ENCODE measurements at places on chromosomes 3 and 15. TPM values are rescaled to one million over a fixed set of nuclear protein-coding genes. Genes with fewer than 3 reads are reported as not detected.

DNA sequence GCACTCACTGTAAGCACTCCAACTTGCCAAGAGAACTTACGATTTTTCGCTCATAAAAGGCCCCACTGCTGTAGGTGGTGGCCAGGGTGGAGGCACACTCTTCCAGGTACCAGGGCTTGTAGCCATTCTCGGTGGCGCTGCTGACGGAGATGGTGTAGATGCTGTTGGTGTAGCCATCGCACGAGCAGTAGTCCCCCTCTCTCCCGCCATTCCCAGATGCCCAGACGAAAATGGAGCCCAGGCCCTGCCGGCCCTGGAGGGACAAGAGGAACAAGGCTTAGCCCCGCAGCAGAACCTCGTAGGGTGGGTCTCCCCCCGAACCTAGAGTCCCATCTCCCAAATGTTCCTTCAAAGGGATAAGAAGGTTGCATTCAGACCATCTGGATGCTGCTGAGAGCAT lies 96.3 kb downstream of the PCSK6 start:
- no peak overlapping the region for H3K27ac ChIP-seq
- DNase-seq: peak; percentile 37
- H3K27me3 ChIP-seq: no peaks in the 10 kb centered on the region
- H3K4me1 ChIP-seq: no peaks in the 10 kb centered on the region

DNA sequence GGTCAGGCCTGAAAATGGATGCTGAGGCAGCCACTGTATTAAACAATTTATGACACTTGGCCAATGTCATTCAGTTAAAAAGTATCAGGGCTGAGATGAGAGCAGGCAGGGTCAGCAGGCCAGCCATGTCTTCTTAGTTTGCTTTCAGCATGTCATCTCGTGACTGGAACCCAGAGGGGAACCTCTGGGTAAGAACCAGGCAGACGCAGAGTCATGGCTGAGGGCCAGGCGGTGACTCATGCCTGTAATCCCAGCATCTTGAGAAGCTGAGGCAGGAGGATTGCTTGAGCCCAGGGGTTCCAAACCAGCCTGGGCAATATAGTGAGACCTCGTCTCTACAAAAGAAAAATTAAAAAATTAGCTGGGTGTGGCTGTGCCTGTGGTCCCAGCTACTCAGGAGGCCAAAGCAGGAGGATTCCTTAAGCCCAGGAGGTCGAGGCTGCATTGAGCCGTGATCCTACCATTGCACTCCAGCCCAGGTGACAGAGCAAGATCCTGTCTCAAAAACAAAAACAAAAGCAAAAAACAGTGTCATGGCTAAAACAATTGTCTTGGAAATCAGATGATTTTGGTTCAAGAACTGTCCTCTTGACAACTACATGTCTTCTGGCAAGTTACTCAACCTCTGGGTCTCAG lies 11.7 kb downstream of the BCL2L10 start:
- DNase-seq: peak; percentile 85
- peaks cover 3% of the 10 kb centered on the region for H3K4me1 ChIP-seq
- H3K4me3 ChIP-seq: no peak overlapping the region
- no peaks in the 10 kb centered on the region for H3K27me3 ChIP-seq
- no peaks in the 10 kb centered on the region for H3K36me3 ChIP-seq
- no peak overlapping the region for H3K27ac ChIP-seq

- no peak overlapping the region for H3K27ac ChIP-seq
- H3K4me3 ChIP-seq: no peak overlapping the region
- H3K36me3 ChIP-seq: no peaks in the 10 kb centered on the region
- no peaks in the 10 kb centered on the region for H3K27me3 ChIP-seq
Measured at GRCh38 chr15:69751147-69751546, 298.5 kb downstream of the RPLP1 start.

GRCh38 chr3:71389911-71390573 lies 193.5 kb downstream of the FOXP1 start:
- DNase-seq: no peak
- H3K36me3 ChIP-seq: no peaks in the 10 kb centered on the region
- peak overlapping the region; percentile 22 for H3K27ac ChIP-seq
- H3K27me3 ChIP-seq: no peaks in the 10 kb centered on the region
- peak overlapping the region; percentile 29 for H3K4me3 ChIP-seq

DNA sequence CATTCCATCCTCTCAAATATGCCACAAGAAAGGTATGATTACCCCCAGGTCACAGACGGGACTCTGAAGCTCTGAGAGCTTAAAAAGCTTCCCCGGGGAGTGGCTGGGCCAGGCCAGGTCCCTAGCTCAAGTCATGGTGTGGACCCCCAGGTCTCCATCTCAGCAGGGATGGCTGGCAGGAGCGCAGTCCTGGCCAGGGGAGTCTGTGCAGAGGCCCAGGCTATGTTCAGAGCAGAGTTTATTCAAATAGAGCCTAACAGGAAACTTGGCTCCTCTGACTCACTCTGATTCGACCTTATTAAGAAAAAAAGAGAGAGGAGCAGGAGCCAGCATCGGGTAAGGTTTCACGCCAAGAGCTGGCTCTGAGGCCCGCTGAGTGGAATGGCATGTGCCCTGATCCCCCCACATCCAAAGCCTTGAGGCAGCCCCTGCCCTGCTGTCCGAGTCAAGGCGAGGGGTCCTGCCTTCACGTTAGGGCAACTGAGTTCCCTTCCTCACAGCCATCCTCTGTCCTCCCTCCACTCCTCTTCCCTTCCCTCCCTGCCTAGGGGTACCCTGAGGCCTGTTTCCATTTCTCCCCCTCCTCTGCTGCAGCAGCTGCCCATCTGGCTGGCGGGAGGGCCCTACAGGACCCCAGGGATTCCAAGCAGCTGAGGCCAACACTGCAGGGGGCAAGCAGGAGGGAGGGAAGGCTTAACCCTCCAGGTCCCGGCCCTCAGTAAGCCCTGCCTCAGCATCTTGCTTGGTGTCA lies 1.9 kb upstream of the LOXL1 start:
- peaks cover 52% of the 10 kb centered on the region for H3K4me1 ChIP-seq
- H3K36me3 ChIP-seq: no peaks in the 10 kb centered on the region
- no peak for DNase-seq
- peak overlapping the region; percentile 65 for H3K4me3 ChIP-seq
- peak overlapping the region; percentile 97 for H3K27ac ChIP-seq

The CORO2B gene
- 11.0 TPM for total RNA-seq

DNA sequence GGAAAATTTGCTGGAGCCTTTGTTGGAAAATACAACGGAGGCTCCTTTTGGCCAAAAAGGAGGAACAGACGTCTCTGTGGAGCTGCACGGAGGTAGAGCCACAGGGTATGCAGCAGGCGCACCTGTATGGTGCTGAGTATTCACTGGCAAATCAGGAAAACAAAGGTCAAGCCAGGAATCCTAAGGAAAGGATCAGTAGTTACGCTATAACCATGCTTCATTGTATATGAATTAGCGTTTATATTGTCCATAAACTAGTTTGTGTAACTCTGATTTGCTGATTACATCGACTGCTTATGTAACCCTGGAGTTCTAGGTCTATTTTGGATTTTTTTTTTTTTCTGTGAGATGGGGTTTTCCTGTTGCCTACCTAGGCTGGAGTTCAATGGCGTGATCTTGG lies 45.4 kb downstream of the LPP start:
- no peak for DNase-seq
- peak overlapping the region; percentile 51 for H3K27ac ChIP-seq
- no peaks in the 10 kb centered on the region for H3K27me3 ChIP-seq
